ENCODE measurements at places on chromosomes 13 and 19.

- DNase-seq, result no peak
Measured at GRCh38 chr13:103098535-103098934, 32.3 kb upstream of the SLC10A2 start.

GRCh38 chr19:47769534-47769933 lies 9.0 kb upstream of the SELENOW start:
- no peak for DNase-seq

GRCh38 chr13:28653111-28653510 lies 5.8 kb upstream of the POMP start:
- DNase-seq, result no peak

DNA sequence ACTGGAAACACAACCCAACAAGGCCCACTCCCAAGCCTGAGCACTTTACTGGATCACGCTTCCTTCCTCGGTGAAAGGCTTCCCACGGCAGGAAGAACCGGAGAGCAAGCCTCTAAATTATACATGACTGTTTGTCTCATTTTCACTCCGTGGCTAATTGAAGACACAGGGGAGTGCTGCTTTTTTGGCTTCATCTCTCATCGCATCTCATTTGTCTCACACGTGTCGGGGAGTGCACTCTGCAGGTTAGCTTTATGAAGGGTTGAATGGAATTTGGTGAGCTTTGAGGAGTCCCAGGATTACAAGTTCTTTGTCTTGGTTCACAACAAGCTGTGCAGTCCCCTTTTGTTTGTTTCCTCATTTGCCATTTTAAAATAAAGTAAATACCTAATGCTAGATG lies 544.6 kb downstream of the GPC6 start:
- DNase-seq, result no peak

DNA sequence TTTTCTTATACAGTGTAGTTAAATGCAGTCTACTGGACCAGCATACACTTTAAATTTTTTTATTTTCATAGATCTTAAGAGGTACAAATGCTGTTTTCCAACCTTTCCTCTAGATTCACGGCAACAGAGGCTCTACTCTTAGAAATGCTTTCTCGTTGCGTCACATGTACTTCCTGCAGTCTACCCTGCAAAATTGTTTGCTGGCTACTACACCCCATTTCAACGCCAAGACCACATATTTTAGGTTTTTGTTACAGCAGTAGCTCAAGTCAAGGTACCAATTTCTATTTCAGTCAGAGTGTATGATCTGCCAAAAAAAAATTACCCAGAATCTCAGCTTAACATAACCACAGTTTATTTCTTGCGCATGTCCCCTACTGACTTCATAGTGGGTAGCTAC lies 94.1 kb downstream of the TNFSF13B start:
- DNase-seq, result no peak
